ENCODE measurements at places on chromosomes 4 and X. TPM values are rescaled to one million over a fixed set of nuclear protein-coding genes. Genes with fewer than 3 reads are reported as not detected.

Gene CABS1
- total RNA-seq = not detected

Gene NXF2B
- total RNA-seq = not detected

Gene MAP7D3
- total RNA-seq = 11.7 TPM

Gene CHIC1
- total RNA-seq = 5.6 TPM

Gene MAGEA12
- total RNA-seq = 0.15 TPM

Gene GATA1
- total RNA-seq = not detected

Gene VSIG1
- 0.21 TPM for total RNA-seq

Gene MAGEA9B
- not detected for total RNA-seq

Gene AWAT2
- not detected for total RNA-seq

Gene CCSER1
- not detected for total RNA-seq

Gene MGAT4D
- not detected for total RNA-seq

Gene GAGE12G
- not detected for total RNA-seq

Gene MGST2
- 50.9 TPM for total RNA-seq

Gene LUZP4
- not detected for total RNA-seq

Gene HGFAC
- 0.31 TPM for total RNA-seq

Gene DBET
- total RNA-seq = not detected

Gene NIPAL1
- total RNA-seq = 0.78 TPM
